ENCODE measurements at places on chromosomes 3 and 15. TPM values are rescaled to one million over a fixed set of nuclear protein-coding genes. Genes with fewer than 3 reads are reported as not detected.
A peak's percentile ranks its signal among the peaks of the same experiment; 100 is the strongest.

DNA sequence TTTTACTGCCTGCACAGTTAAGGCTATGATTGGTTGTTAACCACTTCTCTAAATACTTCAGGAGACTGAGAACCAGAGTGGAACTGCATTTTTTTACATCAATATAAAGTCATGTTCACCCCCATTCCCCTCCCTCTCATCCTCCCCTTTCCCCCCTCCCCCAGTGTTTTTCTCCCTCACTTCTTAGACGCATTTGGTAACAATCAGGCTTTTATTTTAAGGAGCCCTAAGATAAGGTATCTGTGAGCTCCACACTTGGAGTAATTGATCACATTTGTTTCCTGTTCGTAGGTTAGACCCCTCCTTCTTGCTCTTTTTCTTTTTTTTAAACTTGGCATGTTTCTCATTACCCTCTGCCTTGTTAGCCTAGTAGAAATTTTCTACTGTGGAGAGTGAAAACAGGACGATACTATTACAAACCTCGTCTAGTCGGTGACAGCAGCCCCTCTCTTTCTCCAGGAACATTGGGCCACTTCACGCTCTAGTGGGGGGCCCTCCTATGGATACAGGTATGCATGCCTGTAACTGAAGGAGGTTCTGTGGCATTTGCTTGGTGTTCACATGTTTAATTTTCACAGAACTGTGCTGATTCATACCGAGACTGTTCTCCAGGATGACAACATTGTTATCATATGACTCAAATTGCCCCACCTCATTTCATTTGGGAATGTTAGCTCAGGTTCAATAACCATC, 314.4 kb downstream of the MECOM start:
- DNase-seq = no peak
- H3K4me1 ChIP-seq = no peaks in the 10 kb centered on the region
- no peak overlapping the region for H3K4me3 ChIP-seq

Gene FBXW12
- total RNA-seq = not detected

Gene CELSR3
- 15.8 TPM for total RNA-seq

- H3K27me3 ChIP-seq = peaks cover 5% of the 10 kb centered on the region
- no peak overlapping the region for H3K4me3 ChIP-seq
- no peak overlapping the region for H3K27ac ChIP-seq
- no peaks in the 10 kb centered on the region for H3K36me3 ChIP-seq
- no peak for DNase-seq
- H3K4me1 ChIP-seq = no peaks in the 10 kb centered on the region
Measured at GRCh38 chr15:71435552-71435951, 320.3 kb downstream of the THSD4 start.

DNA sequence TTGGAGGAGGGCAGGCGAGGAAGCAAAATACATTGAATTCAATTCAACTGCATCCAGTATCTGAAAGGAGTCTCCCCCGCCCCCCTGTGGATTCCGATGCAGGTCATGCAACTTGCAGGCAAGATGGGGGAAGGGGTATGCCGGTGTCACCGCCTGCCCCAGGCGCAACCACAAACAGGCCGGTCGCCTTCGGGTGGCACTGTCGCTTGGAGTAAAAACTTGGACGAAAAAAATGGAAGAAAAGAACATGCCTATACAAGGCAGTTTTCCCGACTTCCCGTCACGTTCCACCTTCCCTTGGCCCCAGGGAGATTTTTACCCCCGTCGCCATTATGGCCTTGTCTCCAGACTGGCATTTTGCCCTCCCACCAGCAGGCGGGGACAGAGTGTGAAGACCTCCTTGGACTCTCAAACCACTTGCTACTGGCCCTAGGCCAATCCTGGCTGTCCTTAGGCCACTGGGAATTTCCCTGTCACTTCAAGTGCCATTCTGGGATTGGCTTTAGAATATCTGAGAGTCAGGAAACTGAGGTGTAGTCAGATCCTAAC, 1.6 kb upstream of the NTRK3 start:
- peak; percentile 27 for DNase-seq
- H3K27me3 ChIP-seq = peaks cover 58% of the 10 kb centered on the region
- no peaks in the 10 kb centered on the region for H3K36me3 ChIP-seq
- no peak overlapping the region for H3K27ac ChIP-seq
- H3K4me3 ChIP-seq = no peak overlapping the region

GRCh38 chr3:64988188-64988587, 300.4 kb upstream of the ADAMTS9 start:
- no peak overlapping the region for H3K4me3 ChIP-seq
- H3K4me1 ChIP-seq = no peaks in the 10 kb centered on the region
- no peaks in the 10 kb centered on the region for H3K27me3 ChIP-seq
- H3K27ac ChIP-seq = no peak overlapping the region
- DNase-seq = no peak
- no peaks in the 10 kb centered on the region for H3K36me3 ChIP-seq

GRCh38 chr3:116444115-116444747, 1.1 kb downstream of the LSAMP start:
- H3K36me3 ChIP-seq = no peaks in the 10 kb centered on the region
- peaks cover 12% of the 10 kb centered on the region for H3K27me3 ChIP-seq
- DNase-seq = no peak
- H3K4me3 ChIP-seq = no peak overlapping the region
- no peaks in the 10 kb centered on the region for H3K4me1 ChIP-seq

Gene RASL12
- total RNA-seq = not detected

Gene C2CD4A
- total RNA-seq = 0.67 TPM

Gene FETUB
- not detected for total RNA-seq

DNA sequence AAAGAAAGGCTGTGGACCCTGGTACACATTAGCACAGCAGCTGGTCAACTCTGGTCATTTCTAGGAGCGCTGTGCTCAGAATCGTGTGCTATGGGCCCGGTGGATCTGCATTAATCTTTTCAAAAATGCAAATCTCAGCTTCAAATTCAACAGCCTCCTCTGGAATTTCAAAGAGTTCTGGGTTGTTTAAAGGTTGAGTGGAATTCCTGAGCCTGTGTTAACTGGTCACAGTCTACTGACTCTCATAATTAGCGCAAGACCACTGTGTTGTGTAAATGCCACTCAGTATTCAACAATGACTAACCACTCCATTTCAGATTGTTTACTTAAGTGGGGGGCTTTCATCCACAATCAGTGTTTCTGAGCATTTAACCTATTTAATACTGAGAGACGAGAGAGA, 2.7 kb upstream of the ARNT2 start:
- H3K4me3 ChIP-seq = no peak overlapping the region
- peaks cover 6% of the 10 kb centered on the region for H3K4me1 ChIP-seq
- no peak for DNase-seq
- H3K27me3 ChIP-seq = peaks cover 47% of the 10 kb centered on the region
- H3K36me3 ChIP-seq = no peaks in the 10 kb centered on the region

- H3K27me3 ChIP-seq = peaks cover 4% of the 10 kb centered on the region
- no peaks in the 10 kb centered on the region for H3K36me3 ChIP-seq
- H3K4me3 ChIP-seq = no peak overlapping the region
- H3K27ac ChIP-seq = no peak overlapping the region
- H3K4me1 ChIP-seq = no peaks in the 10 kb centered on the region
Measured at GRCh38 chr3:87161013-87161412, 66.1 kb upstream of the CHMP2B start.

Gene ZNF609
- 37.2 TPM for total RNA-seq

DNA sequence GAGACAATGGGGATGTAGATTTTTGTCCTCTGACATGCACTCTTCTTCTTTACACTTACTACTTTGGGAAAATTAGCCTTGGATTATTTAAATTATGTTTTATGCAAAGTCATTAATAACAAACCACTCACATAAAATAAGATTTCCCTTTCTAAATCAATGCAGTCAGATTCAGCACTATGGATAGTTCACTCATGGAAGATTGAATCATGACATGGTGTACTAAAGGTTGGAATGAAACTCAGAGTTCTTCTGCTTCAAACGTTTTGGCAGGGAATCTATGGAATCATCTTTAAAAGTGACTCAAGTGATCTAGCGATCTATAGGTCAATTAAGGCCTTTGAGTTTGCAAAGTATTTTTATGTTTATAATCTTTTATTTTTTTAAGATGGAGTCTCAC, 154.3 kb downstream of the KCNMB2 start:
- no peak overlapping the region for H3K4me3 ChIP-seq
- DNase-seq = no peak
- H3K4me1 ChIP-seq = no peaks in the 10 kb centered on the region
- no peaks in the 10 kb centered on the region for H3K36me3 ChIP-seq
- H3K27ac ChIP-seq = no peak overlapping the region

GRCh38 chr3:119589102-119589773, 8.4 kb upstream of the PLA1A start:
- H3K36me3 ChIP-seq = peaks cover 9% of the 10 kb centered on the region
- no peak for DNase-seq
- peaks cover 17% of the 10 kb centered on the region for H3K27me3 ChIP-seq
- H3K4me3 ChIP-seq = no peak overlapping the region

Gene SI
- total RNA-seq = not detected

Gene KIF23
- total RNA-seq = 45.4 TPM

DNA sequence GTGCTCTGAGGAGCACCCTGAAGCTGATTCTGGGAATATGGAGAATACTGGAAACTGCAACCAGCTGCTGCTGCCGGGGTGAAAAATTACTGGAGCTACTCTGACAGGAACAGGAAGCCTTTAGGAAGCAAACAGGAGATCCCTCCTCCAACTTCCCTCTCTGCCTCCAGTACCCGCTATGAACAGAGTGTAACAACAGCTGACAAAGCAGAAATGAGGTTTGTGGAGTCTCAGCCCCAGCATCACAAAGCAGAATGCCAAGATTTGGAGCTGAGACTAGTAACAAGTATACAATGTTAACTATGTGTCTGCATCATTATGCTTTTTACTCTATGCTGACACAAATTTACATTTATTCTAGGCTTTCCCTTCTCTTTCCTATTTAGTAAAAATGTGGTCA, 22.7 kb upstream of the PIAS1 start:
- peaks cover 13% of the 10 kb centered on the region for H3K27me3 ChIP-seq
- DNase-seq = no peak
- no peaks in the 10 kb centered on the region for H3K4me1 ChIP-seq
- H3K27ac ChIP-seq = no peak overlapping the region
- no peaks in the 10 kb centered on the region for H3K36me3 ChIP-seq

Gene NR2F2
- not detected for total RNA-seq

Gene ISLR
- not detected for total RNA-seq

DNA sequence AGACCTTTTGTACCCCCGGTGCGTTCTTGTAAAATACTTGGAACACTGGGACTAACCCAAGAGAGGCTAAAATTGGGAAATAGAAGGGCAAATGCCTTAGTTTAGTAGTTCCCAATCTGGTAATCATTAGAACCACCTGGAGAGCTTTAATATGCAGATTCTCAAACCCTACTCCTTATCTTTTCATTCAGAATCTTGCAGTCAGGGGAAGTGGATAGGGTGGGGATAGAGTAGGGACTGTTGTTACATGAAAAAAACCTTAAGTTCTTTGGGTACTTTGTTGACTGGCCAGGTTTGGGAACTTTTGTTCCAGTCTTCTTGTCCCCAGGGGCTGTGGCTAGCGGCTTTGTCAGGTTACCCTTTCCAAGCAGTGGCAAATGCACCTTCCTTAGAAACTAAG, 15.9 kb downstream of the MAPKBP1 start:
- H3K4me3 ChIP-seq = no peak overlapping the region
- no peaks in the 10 kb centered on the region for H3K36me3 ChIP-seq
- no peak overlapping the region for H3K27ac ChIP-seq
- DNase-seq = no peak

DNA sequence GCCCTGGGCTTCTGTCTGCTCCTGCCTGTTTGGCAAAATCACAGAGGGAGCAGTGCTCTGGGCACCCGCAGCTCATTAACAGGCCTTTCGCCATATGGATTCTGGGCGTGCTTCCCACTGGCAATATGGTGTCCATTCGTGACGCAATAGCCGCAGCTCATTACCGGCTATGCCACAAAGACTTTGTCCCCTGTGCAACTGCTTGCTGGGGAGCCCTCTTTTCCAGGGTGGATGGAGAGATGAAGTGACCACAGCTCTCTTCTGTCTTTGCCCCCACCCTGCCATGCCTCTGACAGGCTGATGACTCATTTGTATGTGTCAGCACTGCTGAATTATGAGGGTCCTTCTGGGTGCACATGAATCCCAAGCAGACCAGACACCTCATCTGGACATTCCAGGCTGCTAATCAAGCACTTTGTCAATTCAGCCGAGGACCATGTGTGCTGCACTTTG, 214.3 kb upstream of the FEZF2 start:
- peaks cover 2% of the 10 kb centered on the region for H3K27me3 ChIP-seq
- H3K36me3 ChIP-seq = no peaks in the 10 kb centered on the region
- no peaks in the 10 kb centered on the region for H3K4me1 ChIP-seq
- H3K4me3 ChIP-seq = no peak overlapping the region
- DNase-seq = no peak
- H3K27ac ChIP-seq = no peak overlapping the region

Gene SLC2A2
- total RNA-seq = not detected

DNA sequence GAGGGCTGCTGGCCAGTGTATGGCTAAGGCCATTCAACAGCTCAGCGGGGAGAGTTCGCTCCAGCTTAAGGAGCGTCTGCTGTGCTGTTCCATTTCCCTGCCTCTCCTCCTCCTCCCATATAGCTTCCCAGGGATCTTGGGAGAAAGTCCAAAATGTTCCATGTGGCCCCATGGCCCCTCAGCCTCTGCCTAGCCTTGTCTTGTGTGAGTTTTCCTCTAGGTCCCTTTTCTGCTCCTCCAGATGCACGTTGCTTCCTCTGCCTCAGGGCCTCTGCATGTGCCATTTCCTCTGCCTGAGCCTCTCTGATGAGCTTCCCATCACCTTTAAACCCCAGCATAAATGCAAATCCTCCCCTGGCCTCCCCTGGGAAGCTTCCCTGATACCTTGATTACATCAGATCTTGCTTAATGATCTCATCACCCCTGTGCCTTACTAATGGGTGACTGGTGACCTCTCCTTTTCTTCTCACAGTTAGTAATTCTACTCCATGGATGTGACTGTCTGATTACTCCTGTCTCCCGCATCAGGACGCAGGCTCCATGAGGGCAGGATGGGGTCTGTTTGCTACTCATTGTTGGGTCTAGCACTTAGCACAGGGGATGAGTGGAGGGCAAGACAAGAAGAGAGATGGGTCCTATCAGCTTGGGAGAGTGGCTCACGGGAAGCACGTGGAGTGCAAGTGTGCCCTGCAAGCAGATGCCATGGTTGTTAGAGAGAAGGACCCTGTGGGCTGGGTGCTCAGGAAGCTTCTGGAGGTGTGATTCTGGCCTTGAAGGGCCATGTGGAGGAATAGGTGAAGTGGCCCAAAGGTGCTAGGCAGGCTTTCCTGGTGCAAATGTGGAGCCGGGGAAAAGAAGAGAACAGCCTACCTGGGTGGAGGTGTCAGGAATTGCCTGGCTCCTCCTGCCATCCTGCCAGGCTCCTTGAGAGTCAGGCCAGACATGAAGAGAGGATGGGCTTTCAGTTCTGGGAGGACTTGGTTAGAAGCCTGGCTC, 23.8 kb downstream of the ITGA11 start:
- H3K4me3 ChIP-seq = no peak overlapping the region
- H3K36me3 ChIP-seq = no peaks in the 10 kb centered on the region
- no peak for DNase-seq
- H3K4me1 ChIP-seq = no peaks in the 10 kb centered on the region

GRCh38 chr3:16316847-16317560, 52.0 kb downstream of the OXNAD1 start:
- H3K4me1 ChIP-seq = peaks cover 88% of the 10 kb centered on the region
- peak overlapping the region; percentile 96 for H3K27ac ChIP-seq
- no peaks in the 10 kb centered on the region for H3K27me3 ChIP-seq
- no peak for DNase-seq
- H3K36me3 ChIP-seq = peaks cover 84% of the 10 kb centered on the region

Gene CLDN11
- not detected for total RNA-seq

Gene TBC1D5
- total RNA-seq = 47.8 TPM

GRCh38 chr3:192819001-192819569, 91.7 kb upstream of the FGF12 start:
- no peaks in the 10 kb centered on the region for H3K27me3 ChIP-seq
- peaks cover 22% of the 10 kb centered on the region for H3K4me1 ChIP-seq
- H3K36me3 ChIP-seq = no peaks in the 10 kb centered on the region
- no peak overlapping the region for H3K4me3 ChIP-seq
- peak overlapping the region; percentile 53 for H3K27ac ChIP-seq
- DNase-seq = peak; percentile 64

- H3K27ac ChIP-seq = no peak overlapping the region
- peaks cover 62% of the 10 kb centered on the region for H3K4me1 ChIP-seq
- H3K27me3 ChIP-seq = no peaks in the 10 kb centered on the region
Measured at GRCh38 chr15:29040370-29040751, 154.6 kb downstream of the APBA2 start.

Gene SLC38A3
- not detected for total RNA-seq

Data from activated CD8-positive, alpha-beta T cell treated with anti-CD3 and anti-CD28 coated beads for 36 hours (primary cell).